ENCODE measurements at places on chromosomes 3 and 15. TPM values are rescaled to one million over a fixed set of nuclear protein-coding genes. Genes with fewer than 3 reads are reported as not detected.

SCG5 gene
- 15.3 TPM for total RNA-seq

B3GNT5 gene
- 5.8 TPM for total RNA-seq

PAQR5 gene
- 7.9 TPM for total RNA-seq

ZSCAN29 gene
- 26.2 TPM for total RNA-seq

KLHL6 gene
- total RNA-seq = not detected

DBR1 gene
- total RNA-seq = 14.4 TPM

DGKG gene
- total RNA-seq = 0.87 TPM

PEX11A gene
- total RNA-seq = 11.4 TPM

TNFAIP8L3 gene
- 47.5 TPM for total RNA-seq

PCSK6 gene
- total RNA-seq = 0.15 TPM

SLC22A13 gene
- 1.2 TPM for total RNA-seq

MYD88 gene
- 14.9 TPM for total RNA-seq

DNAH1 gene
- total RNA-seq = 5.0 TPM

CCDC54 gene
- total RNA-seq = not detected

TNNC1 gene
- total RNA-seq = not detected

DCUN1D1 gene
- 39.7 TPM for total RNA-seq

NDUFB4 gene
- 44.0 TPM for total RNA-seq

THSD4 gene
- total RNA-seq = 31.3 TPM

IL5RA gene
- total RNA-seq = not detected

LEKR1 gene
- total RNA-seq = 0.50 TPM

LRIG1 gene
- total RNA-seq = 48.7 TPM

SEMA3B gene
- total RNA-seq = 26.0 TPM

CFAP92 gene
- total RNA-seq = not detected

NRG4 gene
- 0.15 TPM for total RNA-seq

PLA2G4E gene
- under 0.01 TPM for total RNA-seq

NPAP1 gene
- total RNA-seq = not detected

MGLL gene
- total RNA-seq = 78.1 TPM

PDZRN3 gene
- 51.2 TPM for total RNA-seq

TP63 gene
- total RNA-seq = under 0.01 TPM
